LoVo (cell line): ENCODE measurements at places on chromosomes 3 and 15.

DNA sequence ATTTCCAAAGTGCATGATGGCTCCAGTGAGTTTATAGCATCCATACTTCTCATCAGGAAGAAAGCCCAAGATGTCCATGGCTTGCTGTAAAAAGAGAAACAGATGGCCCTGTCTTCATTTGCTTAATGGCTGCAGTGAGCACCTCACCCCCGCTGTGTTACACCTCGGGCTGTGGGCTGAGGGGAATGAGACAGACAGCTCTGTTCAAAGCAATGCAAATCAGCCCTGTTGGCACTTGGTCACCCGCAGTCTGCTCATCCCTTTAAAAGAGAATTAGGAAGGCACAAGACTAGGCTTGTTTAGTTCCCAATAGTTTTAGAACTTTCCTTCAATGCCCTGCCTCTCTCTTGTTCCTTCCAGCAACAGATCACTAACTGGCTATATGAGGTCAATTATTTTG lies 25.2 kb downstream of the MYH15 start:
- no peak for DNase-seq

DNA sequence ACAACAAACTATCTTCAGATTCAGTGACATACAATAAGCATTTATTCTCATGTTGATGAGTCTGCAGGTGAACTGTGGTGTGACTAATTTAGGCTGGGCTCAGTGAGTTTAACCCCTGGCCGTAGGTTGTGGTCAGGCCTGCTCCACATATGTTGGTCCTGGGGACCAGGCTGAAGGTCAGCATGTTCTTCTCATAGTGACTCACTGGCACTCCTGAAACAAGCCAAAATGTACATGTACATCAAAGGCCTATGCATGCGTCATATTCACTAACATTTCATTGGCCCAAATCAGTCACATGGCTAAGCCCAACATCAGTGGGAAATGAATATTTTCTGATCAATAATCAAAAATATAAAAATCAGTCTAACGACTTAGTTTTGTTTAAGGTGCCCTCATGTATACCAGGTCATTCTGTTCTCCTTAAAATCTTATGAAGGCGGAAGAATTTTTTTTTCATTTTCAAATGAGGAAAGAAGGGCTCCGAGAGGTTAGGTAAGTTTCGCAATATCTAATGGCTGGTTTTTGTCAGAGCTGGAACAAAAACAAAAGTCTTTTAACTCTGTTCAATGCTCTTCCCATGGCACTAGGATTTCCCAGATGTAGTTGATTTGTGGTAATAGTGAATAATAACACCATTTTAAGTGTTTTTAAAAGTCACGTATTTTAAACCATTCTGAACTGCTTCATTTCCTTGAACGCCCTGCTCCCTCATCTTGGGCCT lies 148.5 kb downstream of the MFSD1 start:
- no peak for DNase-seq

- no peak for DNase-seq
Measured at GRCh38 chr3:177822681-177823096, 625.4 kb upstream of the TBL1XR1 start.

DNA sequence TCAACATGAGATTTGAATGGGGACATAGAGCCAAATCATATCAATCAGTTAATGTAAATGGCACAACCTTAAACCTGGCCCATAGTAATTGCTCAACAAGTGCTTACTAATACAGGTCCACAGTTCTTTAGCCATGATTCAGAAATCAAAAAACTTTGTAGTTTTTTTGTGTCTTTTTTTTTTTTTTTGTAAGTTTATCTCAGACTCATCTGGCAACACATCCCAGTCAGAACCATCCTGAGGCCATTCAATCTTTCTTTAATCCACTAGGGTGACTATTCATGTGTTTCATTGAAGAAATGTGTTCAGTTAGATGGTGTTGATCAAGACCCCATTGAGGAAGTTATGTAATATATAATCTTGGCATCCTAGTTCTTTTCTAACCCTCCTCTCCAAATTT lies 65.4 kb downstream of the ABI3BP start:
- no peak for DNase-seq
